ENCODE measurements at places on chromosomes 13 and 19.

DNA sequence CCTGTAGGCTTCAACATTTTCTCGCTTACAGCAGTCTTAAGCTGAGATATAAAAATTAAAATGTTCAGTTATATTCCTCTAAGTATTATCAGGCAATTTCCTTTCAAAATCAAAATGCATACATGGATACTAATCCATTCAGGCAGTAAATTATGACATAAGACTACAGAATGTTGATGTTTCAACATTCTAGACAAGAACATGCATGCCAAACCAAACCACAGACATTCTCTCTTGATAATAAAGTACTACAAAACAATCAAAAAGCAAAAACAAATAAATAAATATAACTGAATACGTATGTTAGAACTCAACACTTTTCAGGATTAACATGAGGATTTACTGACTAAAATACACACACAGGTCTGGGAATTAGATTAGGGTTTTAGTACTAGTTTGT lies 7.7 kb downstream of the DIS3 start:
- DNase-seq = no peak

DNA sequence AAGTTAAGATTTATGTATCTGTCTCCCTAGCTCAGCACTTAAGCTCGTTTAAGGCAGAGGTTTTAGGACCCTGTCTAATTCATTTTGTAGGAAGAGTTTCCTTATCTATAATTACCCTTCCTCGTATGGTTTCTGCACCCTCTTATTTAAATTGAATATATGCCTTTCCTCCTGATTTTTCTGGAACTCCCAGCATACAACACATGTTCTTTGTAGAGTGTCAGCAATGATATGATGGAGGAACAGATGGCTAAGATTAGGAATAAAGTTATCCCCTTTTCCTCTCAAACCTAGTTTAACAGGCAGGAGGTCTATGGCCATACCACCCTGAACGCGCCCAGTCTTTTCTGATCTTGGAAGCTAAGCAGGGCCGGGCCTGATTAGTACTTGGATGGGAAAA lies 359.5 kb downstream of the PCDH17 start:
- DNase-seq = no peak

DNA sequence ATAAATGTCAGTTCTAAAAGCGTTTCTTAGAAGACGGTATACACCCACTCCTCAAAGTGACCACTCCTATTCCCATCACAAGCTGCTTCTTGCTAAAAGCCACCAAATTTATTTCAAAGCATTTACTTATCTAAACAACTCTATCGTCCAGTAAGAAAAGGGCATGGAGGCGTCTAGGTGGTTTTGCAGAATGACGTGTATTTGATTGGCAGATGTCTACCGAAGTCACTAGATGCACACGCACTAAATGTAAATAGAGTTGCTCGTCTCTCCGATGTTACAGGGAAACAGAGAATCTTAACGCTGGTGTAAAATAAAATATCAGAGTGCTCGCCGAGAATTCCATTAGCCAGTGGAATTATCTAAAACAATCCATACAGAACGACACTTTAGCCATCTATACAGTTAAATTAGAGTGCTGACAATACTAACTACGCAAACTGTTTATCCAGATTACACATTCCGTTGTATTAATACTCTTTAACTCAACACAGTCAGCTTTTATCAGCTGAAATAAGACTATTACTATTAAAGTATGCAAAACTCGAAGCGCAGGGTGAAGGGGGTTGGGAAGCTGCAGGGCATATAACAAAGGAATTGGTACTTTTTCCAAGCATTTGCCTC lies 1.9 kb downstream of the KLF12 start:
- no peak for DNase-seq

DNA sequence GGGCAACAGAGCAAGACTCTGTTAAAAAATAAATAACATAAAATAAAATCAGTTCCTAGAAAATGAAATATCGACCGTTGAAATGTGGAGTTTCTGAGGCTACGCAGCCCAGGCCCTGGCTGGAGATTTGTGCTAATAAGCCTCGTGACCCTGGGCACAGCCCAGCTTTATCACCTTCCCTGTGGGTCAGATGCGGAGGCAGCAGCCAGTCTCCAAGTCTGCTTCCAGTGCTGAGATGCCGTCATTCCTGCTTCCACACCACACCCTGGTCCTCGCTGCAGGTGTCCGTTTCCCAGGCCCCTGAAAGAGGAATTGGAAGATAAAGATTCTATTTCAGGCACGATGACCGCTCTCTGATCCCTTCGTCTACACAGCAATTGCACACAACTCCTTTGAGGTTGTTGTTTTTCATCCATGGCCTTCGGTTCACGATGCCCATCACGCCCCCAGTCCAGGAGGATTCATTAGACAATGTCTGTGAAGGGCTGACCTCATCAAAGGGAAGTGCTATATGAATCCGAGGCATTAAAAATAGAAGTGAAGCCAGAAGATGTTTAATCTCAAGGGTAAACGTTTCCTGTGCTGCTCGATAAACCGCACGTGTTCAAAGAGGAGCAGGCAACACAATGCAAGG lies 48.3 kb upstream of the ATP11A start:
- no peak for DNase-seq

GRCh38 chr19:39308531-39309304 lies 11.9 kb downstream of the LRFN1 start:
- no peak for DNase-seq

GRCh38 chr19:31058676-31059340 lies 290.4 kb downstream of the TSHZ3 start:
- no peak for DNase-seq

- DNase-seq = no peak
Measured at GRCh38 chr13:79995334-79995733, 345.6 kb downstream of the SPRY2 start.

- no peak for DNase-seq
Measured at GRCh38 chr19:2166741-2167738, 3.3 kb downstream of the DOT1L start.

DNA sequence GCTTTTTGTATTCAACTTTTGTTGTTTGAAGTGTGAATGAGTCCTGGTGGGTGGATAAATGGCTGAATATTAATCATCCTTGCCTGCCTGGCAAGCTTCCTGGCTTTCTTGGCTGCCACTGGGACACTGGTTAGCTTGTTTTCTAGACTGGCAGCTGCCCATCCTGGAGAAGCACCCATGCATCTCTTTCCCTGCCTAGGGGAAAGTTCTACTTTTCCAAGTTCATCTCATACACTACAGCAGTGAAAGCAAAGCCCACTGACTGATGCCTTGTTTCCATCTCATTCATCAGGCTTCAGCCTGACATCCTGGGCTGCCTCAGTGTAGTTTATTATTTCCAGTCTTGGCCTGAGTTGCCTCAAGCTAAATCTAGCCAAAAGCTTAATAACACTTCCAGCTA lies 244.8 kb downstream of the PCDH20 start:
- no peak for DNase-seq

- DNase-seq = no peak
Measured at GRCh38 chr19:28829359-28829758, 383.6 kb downstream of the UQCRFS1 start.

DNA sequence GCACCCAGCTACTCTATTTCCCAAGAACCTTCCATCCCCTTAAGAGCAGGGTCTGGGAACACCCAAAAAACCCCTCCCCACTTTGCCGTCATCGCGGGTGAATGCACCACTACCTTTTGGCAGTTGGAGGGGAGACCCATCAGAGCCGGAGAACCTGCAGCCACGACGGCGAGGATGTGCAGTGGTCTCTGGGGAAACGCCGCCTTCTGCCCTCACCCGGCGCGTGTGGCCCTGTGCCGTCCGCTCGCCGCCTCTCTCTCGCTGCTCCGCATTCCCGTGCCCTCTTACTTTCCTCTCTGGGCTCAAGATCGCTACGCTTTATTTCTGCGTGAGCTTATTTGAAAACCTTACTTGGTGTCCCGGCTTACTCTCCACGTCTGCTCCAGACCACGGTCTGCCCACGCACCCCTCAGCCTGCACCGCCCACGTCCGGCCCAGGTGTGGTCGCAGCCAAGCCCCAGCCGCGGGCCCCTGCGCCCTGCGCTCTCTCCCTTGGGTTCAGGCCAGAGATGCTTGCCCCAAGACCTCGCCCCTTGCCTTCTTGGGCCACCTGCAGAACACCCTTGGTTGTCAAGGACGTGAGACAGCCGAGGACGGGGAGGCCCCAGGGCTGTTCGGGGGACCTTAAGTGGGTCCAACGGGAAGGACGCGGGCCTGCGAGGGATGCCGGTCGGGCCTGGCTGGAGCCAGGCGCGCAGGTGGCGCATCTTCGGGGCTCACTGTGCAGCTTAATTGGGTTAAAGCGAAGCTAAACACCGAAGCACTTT lies 2.0 kb upstream of the MAB21L1 start:
- DNase-seq = no peak

GRCh38 chr13:51729866-51730553 lies 74.0 kb downstream of the DHRS12 start:
- peak; percentile 24 for DNase-seq

- no peak for DNase-seq
Measured at GRCh38 chr19:2627319-2627829, 75.1 kb downstream of the GNG7 start.

DNA sequence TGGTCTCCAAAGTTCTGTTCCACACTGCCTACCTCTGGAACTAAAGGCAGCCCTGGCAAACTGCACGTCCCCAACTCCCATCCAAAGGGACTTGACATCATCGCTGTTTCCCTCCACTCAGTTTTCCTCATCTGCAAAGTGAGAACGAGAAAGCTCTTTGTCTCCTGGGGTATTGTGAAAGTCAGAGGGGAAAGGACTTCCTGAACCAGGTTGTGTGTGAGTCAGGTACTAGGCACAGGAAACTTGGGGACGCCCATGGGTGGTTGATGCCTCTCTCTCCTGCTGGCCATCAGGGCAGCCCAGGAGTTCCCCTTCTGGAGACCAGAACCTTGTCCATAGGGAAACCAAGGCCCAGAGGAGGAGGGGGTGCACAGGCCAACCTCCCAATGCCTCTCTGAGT lies 4.7 kb downstream of the CRLF1 start:
- DNase-seq = no peak

GRCh38 chr19:6057651-6058517 lies 52.4 kb downstream of the RFX2 start:
- DNase-seq = no peak

DNA sequence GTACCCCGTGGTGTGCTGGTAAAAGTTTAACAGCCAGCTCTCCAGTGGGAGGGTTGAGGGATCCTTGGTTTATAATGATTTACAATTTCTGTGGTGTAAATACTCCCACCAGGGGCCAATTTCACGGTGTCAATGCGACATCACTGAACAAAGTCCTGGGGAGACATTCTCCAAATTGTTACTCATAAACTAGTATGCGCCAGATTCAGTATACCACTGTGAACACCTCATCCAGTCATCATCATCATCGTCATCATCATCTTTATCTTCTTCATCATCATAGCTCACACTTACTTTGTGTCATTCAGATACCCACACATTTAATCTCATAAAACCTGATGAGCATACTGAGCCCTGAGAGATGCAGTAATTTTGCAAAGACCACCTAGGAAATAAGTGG lies 17.2 kb upstream of the TNFSF14 start:
- no peak for DNase-seq

DNA sequence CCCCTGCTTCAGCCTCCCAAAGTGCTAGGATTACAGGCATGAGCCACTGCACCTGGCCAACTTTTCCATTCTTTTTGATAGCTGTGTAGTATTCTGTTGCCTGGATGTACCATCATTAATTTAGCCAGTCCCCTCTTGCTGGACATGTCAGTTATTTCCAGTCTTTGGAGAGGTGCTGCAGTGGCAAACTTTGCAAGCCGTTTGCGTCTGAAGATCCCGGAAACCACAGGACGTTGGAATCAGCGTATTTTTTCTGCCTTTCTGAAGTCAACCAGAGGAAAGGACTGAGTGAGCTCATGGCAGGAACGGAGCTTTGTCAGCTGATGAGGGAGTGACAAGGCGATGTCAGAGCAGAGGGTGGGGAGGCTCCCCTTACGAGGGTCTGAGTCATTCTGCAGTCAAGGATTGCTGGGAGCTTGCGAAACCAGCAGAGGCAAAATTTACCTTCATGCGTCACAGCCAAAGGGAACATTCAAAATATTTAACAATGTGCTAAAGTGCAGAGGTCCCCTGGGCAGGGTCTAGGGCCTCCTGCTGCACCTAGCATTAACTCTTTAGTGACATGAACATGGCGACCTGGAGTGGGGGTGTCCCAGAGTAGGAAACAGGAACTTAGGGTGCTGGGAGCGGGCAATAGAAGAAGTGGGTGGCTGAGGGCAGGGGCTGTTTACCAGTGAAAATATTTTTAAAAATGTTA lies 5.6 kb downstream of the C5AR1 start:
- DNase-seq = no peak

DNA sequence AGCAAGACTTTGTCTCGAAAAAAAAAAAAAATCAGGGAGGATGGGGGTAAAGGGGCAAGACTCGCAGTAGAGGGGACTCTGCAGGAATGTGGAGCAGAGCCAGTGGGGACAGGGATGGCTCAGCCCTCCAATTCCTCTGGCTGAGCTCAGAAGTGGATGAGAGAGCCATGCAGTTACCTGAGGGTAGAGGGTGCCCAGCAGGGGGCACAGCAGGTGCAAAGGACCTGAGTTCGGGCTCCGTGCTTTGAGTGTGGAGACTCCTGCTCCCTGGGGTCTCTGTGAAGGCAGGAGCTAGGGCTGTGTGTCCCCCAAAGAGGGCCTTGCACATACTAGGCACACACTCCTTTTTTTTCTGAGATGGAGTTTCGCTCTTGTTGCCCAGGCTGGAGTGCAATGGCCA lies 7.7 kb downstream of the DOCK6 start:
- DNase-seq = no peak

- no peak for DNase-seq
Measured at GRCh38 chr19:12774588-12775555, at the start of gene HOOK2. Gene HOOK2, minus strand, starts transcription at chr19:12775552. Its CDS starts 103 bp downstream, at chr19:12775449.

DNA sequence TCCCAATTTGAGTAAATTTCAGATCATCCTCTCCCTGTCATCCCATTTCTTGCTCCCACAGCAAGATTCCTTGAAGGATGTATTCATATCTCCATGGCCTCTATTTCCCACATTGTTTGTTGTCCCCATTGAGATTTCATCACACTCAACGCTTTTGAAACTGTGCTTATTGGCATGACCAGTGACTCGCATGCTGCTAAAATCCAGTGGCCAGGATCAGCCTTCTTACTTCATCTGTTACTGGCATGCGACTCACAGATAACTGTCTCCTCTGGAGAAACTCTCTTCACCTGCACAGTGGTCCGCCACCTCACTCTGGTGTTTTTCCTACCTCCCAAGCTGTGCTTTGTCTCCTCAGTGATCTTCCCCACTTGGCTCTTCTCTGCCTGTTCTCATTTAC lies 95.8 kb downstream of the WASF3 start:
- no peak for DNase-seq

- no peak for DNase-seq
Measured at GRCh38 chr19:7397687-7398086, 49.0 kb downstream of the ARHGEF18 start.

DNA sequence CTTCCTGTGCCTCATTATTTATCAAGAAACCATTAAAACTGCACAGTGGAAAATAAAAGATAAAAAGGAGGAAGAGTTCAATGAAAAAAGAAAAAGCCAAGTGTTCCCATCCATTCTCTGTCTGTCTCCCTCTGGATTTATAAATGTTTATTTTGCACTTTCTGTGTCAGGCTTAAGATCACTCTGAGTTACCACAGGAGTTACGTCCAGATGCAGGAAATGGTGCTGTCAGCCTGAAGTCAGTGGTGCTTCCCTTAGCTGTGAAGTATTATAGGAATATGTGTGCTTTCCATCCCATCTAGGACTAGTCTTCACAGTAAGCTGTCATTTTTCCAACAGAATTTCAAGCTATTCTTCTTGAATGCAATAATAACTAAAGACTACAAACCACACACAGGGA lies 420.2 kb downstream of the KCTD12 start:
- DNase-seq = no peak

Measured in stimulated activated CD8-positive, alpha-beta memory T cell treated with anti-CD3 and anti-CD28 coated beads, Interleukin-2, amount 100 ng/mL, for 48 hours (primary cell).